ENCODE measurements at places on chromosomes 2 and 18.

GRCh38 chr18:60249388-60249787 lies 123.2 kb downstream of the MC4R start:
- no peak for DNase-seq

DNA sequence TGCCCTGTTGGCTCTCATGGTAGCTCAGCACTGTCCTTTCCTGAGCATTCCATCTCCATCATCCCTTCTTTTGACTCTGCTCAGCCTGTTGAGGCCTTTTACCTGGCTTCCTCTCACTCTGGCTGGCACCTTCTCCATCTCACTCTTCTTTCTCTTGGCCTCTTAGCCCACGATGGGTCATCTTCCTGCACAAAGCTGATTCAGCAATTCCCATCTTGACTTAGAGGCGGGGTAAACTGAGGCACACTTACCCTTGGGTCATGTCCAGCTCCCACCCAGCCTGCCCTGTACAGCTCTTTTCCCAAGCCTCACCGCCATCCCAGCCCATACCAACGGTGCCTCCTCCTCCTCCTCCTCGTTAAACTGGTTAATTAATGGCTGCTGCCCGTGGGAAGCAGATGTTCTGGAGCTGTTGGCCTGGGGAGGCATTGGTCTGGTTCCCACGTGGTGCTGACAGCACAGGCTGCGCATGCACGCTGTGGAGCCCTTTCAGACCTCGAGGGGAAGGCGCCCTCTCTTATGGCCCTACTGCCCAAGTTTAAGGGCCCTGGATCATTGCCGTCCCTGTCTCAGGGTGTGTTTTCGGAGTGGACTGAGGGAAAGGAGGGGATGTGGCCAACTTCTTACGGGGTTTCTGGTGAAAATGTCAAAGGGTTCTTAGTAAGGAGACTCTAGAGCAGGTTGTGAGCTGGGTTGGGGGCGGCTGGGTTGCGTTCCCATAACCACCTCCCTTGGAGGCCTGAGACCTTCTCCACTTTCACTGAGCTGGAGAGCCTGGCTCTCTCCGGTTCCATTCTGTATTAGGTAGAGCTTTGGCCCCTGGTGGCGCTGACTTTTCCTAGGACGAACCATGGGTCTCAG lies 10.9 kb downstream of the WNT10A start:
- no peak for DNase-seq

- DNase-seq, result no peak
Measured at GRCh38 chr2:109727929-109728447, 66.1 kb upstream of the RGPD5 start.

DNA sequence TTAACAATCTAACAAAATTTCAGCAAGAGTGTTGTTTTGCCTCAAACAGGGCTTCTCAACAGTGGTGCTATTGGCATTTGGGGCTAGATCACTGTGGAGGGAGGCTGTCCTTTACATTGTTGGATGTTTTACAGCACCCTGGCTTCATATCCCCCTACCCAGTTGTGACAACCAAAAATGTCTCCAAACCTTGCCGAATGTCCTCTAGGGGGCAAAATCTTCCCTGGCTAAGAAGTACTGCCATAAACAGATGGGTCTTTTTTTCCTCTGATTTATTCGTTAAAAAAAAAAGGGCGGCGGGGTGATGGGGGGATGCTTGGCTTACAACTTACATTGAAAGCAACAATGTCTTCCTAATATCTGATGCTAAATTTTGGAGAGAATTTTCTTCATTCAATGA lies 207.6 kb upstream of the CCDC150 start:
- DNase-seq, result no peak

- no peak for DNase-seq
Measured at GRCh38 chr2:64666810-64667438, 13.2 kb upstream of the SERTAD2 start.

GRCh38 chr2:222034058-222034457 lies 264.7 kb downstream of the PAX3 start:
- DNase-seq, result peak; percentile 38

- DNase-seq, result no peak
Measured at GRCh38 chr2:164954954-164955701, at the start of gene SLC38A11. Gene SLC38A11, minus strand, starts transcription at chr2:164955525. Its CDS starts 278 bp downstream, at chr2:164955247.

DNA sequence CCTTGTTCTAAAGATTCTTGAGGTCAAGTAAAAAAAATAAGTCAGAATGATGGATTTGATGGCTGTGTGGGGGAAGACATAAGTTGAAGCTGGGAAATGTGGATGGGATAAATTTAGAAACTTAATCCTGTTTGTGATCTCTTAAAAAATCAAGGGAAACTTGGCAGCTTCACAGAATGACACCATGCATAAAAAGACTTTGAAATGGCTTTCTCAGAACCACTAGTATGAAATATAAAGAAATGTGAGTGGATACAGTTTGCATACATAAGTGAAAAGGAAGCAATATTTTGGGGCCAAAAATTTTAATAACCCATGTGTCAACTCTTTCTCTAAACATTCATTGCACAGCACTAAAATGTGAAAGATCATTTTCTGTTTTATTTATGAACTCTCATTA lies 21.7 kb downstream of the CDH19 start:
- DNase-seq, result no peak

GRCh38 chr2:64595397-64596176 lies 58.1 kb downstream of the SERTAD2 start:
- DNase-seq, result no peak

GRCh38 chr2:136126421-136126926 lies 8.5 kb upstream of the CXCR4 start:
- DNase-seq, result no peak

DNA sequence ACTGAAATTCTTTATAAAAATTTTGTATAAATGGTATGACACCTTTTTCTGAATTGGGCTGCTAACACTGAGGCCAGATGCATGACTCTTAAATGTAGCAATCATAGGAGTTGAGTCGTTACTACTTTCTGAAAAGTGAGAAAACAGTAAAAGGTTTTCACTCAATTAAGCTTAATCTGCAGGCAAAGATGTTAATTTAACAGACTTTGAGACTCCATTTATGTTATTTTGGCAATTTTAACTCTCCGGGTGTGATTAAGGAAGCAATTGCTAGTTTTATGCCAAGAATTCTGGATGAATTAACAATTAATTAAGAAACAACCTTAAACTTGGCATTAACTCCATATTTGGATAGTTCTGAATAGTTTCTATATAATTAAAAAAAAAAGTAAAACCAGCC lies 104.3 kb downstream of the AGPS start:
- no peak for DNase-seq

DNA sequence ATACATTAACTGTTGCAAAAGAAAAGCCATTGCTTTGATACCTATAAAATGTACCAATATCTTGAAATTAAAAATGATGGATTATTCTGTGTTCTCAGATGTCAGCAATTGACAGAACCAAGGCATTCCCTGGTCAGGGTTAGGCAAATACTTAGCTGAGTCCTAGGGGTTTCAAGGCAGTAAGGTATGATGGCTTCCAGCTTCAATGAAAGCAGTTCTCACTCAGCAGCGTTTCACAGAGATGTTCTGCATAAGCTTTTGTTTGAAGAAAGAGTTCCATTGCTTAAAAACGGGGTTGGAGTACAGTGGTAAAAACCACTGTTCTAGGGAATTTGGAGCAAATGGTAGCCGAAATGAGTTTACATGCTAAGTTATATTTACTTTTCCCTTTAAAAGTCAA lies 17.0 kb upstream of the KANSL1L start:
- DNase-seq, result no peak

GRCh38 chr2:16090650-16091575 lies 150.6 kb downstream of the MYCN start:
- no peak for DNase-seq

DNA sequence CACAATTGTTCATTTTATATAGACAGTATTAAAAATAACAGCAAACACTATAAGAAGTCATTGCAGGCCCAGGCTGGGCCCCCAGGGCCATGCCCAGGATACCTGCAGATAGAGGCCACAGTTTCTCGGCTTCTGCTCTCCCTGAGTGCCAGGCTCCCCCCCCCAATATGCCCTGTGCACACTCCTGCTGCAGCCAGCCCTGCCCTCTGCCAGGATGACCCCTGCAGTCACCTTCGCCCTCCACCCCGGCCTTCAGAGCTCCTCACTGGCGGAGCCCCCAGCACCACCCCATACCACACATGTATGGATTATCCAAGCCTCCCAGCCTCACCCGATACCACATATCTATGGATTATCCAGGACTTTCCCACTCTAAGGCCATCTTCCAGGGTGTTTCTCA lies 104.5 kb downstream of the TPO start:
- no peak for DNase-seq

GRCh38 chr2:42141687-42142546 lies 27.2 kb upstream of the EML4 start:
- DNase-seq, result peak; percentile 25

- DNase-seq, result no peak
Measured at GRCh38 chr2:96770442-96771202, 9.9 kb downstream of the CNNM4 start.

- no peak for DNase-seq
Measured at GRCh38 chr2:223316342-223316741, 264.4 kb downstream of the KCNE4 start.

DNA sequence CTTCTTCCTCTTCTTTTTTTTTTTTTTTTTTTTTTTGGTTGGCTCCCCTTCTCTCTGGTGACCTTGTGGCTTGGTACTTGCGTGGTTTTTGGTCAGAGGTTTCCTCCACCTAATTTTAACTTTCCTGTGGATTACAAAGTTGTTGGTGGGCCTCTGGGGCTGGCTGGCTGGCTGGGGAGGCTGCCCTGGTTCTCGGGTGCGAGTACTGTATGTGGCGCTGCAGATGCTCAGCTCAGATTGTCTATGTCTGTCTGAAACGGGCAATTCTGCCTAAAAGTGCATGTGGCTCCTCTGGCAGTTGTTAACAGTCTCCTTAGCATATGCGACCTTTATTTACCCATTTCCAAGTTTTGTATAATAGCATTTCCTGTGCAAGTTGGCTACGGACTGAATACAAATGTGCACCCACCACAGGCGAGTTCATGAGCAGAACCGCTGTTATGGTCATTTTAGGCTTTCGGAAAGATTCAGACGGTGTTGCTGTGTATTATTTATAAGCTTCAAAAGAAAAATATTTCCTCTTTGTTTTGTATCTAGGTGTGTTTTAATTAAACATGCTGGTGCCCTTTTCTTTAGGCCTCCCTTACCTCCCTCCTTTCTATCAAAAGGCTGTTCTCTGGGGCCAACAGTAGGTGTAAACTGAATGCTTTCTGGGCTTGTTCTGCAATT lies 4.4 kb downstream of the TBR1 start:
- no peak for DNase-seq
